ENCODE measurements at places on chromosomes 5 and 9.

DNA sequence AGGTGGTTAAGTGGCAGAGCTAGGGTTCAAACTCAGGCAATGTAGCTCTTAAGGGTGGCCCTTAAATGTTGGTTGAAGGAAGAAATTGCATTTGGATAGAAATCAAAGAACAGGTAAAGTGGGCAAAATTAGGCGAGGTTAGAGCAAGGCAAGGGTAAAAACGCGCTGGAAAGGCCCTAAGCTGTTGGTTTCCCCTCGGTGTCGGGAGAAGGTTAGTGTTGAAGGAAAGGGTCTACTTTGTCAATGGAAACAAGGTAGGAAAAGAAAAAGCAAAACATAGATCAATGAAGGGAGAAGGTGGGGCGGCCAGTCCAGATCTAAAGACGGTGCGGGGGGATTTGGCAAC, 431 bp downstream of the FASTKD3 start:
- no peak for DNase-seq

DNA sequence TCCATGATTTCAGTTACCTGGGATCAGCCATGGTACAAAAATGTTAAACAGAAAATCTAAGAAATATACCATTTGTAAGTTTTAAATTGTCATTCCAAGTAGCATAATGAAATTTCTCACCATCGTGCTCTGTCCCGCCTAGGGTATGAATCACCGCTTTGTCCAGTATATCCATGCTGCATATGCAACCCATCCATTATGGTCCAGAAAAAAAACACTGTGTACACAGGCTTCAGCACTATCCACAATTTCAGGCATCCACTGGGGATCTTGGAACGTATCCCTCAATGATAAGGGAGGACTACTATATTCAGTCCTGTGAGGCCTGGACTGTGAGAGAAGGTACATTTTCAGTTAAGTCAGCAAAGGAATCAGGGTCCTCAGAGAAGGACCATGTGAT, 37.6 kb upstream of the HNRNPA0 start:
- no peak for DNase-seq

DNA sequence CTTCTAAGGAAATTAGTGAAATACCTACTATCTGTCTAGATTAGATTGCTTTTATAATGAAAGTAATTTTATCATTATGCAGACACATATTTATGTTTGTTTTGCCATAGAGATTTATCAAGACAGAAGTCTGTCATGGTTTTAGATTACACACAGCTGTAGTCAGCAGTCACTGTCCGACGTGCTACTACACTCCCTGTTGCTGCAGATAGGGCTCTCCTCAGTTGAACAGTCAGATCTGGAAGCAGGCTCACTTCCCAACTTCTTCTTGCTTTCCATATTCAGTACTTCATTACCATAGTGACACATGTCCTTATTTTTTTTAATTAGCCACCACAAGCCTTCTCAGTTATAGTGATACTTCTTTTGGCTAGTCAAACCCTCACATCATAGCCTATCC, 329.9 kb upstream of the ITGA1 start:
- DNase-seq, result no peak

- no peak for DNase-seq
Measured at GRCh38 chr9:98867429-98868168, 60.1 kb downstream of the GALNT12 start.

- no peak for DNase-seq
Measured at GRCh38 chr9:129145841-129146292, 32.2 kb downstream of the IER5L start.

DNA sequence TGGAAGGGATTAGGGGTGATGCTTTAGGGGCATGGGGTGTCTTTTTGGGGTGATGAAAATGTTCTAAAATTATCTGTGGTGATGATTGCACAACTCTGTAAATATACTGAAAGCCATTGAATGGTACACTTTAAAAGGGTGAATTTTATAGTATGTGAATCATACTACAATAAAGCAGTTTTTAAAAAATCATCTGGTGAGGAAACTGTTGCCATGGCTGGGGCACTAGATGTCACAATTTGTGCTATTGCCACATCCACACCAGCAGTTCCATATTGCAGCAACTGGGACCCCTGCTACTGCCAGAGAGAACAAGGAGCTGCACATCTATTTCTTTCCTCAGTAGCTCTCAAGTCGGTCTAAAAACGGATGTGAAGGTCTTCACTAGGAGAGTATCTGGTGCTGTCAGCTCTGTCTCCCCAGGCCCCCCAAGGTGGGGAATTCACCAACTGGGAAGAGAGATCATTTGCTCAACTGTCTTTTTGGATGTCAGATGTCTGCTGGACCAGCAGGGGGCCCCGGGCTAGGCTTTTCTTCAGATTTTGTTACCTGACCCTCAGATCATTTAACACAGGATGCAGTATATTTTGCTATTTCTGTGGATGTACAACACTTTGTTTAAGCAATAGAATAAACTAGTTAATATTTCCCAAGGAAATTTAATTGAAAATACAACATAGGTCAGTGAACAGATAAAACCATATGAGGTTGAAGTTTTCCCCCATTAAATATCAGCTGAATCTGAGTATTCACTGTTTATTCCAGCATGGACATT, 13.2 kb downstream of the CMYA5 start:
- no peak for DNase-seq

- DNase-seq, result no peak
Measured at GRCh38 chr9:114591291-114591787, 3.8 kb downstream of the ATP6V1G1 start.

DNA sequence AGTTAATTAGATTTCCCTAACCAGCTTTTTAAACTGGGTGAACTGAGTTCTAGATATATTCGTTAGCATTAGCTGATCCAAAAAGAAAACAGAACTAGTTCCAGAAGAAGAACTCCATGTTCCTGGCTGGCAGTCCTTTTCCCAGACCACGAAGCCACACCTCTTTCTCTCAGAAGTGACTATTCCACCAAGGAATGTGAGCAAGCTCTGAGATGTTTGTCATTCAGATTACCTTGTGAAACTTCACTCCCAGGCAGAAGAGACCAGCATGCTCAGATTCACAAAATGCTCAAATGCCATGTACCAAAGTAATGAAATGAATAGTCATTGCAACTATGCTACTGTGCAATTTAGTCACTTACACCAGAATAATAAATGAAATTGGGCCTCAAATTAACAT, 4.4 kb upstream of the SSBP2 start:
- DNase-seq, result no peak

- no peak for DNase-seq
Measured at GRCh38 chr9:88166660-88167059, 28.4 kb upstream of the SPATA31C2 start.

GRCh38 chr5:137273511-137273910, 225.6 kb downstream of the SPOCK1 start:
- no peak for DNase-seq

GRCh38 chr5:149938791-149939358, 5.7 kb downstream of the PDE6A start:
- DNase-seq, result no peak

DNA sequence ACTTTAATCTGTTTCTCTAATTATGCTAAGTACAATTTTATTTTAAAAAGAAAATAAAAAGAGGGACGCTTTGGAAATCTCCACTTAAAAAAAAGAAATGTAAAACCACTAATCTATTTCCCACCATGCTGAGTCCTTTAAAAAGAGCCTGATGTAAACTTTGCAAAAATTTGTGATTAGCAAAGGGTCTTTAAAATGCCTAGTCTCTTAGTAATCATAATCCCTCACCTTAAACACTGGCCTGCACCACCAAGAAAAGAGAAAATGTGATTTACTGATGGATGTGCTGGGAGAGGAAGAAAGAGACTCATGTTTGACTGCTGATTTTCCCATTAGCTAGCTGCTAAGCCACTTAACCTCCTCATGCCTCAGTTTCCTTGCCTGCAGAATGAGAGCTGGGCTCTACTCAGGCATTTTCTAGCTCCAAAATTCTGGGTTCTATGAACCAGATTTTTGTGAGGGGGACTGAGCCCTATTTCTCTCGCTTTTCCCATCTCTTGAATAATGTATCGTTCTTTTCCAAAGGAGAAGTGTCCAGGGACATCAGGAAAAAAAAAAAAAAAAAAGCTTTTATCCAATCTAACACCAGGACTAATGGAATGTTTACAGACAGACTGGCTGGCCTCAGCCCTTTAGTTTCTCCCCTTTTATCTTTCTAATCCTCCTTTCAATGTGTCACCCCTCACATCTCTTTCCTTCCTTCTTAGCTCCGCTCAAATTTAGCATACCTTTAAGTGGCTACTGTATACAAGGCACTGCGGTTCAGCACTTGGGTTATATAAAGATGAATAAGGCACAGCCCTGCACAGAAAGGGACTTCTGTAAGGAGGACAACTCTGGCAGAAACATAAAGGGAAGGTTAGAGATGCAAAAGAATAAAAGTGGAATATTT, 312.4 kb downstream of the ARL15 start:
- DNase-seq, result no peak

GRCh38 chr5:74367934-74368333, 272.6 kb downstream of the ENC1 start:
- no peak for DNase-seq

- no peak for DNase-seq
Measured at GRCh38 chr5:153969563-153969895, 69.2 kb downstream of the FAM114A2 start.

GRCh38 chr5:130104895-130105688, 200.8 kb downstream of the CHSY3 start:
- DNase-seq, result no peak

DNA sequence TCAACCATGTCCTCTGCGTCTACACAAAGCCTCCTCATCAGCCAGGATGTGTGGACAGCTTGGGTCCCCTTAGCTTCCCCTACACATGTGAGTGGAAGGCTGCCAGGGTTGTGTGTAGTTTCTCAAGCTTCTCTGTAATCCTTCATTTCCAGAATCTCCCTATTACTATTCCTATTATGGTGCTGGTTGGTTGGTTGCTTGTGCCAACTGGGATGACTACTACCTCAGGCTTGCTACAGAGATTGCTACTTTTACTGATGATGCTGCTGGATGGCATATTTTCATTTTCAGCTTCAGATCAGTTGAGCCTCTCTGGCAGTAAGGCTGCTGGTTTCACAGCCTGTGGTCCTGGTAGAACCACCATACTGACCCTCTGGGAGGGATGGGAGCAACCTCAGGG, 39.9 kb downstream of the ATG10 start:
- DNase-seq, result no peak

GRCh38 chr9:80789831-80790230, 899.5 kb downstream of the TLE1 start:
- no peak for DNase-seq

DNA sequence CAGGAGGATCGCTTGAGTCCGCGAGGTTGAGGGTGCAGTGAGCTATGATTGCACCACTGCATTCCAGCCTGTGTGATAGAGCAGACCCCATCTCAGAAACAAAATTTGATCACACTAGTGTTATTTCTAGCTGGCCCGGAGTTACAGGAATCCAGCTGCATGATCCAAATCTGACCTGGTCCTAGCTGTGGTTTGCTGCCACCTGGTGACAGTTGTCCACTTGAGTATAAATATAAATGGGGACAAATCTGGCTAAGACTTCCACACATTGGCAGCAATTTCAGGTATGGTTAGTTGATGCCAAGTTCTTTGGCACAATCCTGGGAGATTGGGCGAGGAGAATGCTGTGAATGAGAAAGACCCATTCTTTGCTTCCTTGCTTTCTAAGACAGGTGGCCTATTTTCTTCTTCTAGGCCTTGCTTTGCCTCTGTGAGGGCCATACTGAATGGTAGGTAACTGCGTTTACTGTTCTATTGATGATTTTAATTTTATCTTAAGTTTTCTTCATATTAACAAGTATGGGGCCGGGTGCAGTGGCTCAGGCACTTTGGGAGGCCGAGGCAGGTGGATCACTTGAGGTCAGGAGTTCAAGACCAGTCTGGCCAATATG, 35.4 kb downstream of the UBE2R2 start:
- DNase-seq, result no peak

DNA sequence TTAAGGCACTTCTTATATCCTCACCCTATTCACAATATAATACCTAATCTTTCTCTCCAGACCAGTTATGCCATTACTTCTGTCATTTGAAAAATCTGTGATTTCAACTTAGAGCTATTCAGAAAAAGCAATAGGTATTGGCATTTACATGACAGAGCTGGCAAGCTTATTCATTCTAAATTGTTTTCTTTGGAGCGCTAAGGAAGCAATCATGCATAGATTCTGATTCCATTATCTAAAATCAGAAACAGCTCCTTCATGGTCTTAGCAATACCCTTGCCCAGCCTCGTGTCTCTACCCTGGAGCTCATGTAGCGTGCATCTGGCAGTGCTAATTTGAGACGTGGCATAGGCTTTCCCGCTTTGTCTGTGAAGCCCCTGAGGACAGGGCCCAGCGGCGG, 4.5 kb downstream of the SLC1A1 start:
- DNase-seq, result no peak

- DNase-seq, result no peak
Measured at GRCh38 chr5:68067976-68068603, 147.5 kb upstream of the PIK3R1 start.

- no peak for DNase-seq
Measured at GRCh38 chr9:114249424-114250234, 73.3 kb upstream of the ORM1 start.

DNA sequence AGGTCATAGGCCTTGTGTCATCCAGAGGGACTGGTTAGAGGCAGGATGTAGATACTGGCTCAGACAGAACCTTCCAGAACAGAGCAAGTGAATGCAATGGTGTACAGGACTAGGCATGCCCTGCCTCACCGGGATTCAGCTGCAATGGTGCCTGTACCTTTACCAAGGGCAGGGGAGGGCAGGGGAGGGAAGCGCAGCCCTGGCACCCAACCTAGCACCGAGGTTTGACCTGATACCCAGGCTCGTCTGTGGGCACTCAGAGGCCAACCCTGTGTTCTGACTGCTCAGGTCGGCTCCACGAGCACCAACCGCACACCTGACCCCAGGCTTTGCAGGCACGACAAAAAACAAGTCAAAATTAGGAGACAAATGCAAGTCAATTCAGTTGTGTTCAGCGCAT, 47.3 kb upstream of the GFPT2 start:
- DNase-seq, result no peak

DNA sequence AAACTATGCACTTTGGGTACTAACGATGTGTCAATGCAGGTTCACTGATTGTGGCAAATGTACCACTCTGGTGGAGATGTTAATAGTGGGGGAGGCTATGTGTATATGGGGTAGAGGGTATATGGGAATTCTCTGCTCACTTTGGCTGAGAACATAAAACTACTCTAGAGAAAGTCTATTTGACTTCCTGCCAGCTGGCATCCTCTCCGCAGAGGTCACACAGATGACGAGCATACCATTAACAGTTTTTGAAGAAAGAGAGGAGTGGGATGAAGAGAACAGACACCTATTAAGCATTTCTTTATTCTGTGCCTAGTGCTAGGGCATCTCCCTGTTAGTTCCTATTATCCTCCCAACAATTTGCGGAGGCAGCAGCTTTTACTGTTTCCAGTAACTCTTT, 58.4 kb upstream of the TRIM32 start:
- no peak for DNase-seq

DNA sequence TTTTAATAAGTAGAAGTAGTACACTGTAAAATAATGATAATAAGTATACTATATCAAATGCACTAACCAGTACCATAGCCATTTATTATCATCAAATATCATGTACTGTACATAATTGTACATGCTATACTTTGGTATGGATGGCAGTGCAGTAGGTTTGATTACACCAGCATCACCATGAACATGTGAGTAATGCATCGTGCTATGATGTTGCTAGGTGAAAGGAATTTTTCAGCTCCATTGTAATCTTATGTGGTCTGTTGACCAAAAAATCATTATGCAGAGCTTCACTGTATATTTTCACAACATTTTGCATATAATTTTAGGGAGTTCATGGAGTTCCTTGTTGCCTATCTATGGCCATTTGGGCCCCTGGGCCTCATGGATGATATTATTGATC, 72.2 kb upstream of the HMHB1 start:
- DNase-seq, result no peak
